ENCODE measurements at places on chromosomes 12 and 14.
A peak's percentile ranks its signal among the peaks of the same experiment; 100 is the strongest.

GRCh38 chr14:104116288-104116755, 22.1 kb upstream of the KIF26A start:
- no peak for DNase-seq

DNA sequence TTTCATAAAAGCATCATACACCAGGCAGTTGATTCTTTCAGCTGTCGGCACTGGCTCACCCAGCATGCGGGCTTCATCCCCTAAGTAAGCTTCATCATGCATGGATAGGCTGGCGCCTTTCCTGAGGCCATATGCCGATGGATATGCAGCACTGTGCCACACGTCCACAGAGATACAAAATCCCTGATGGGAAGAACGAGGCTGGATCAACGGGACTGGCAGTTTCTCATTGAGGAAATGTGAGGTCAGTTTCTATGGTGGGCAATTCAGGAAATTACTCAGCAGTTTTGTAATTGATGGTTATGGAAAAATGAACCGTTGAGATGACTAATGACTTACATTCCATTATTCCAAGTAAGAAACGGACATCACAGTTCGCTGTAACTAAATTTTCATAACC, 453.8 kb downstream of the TMEM121 start:
- DNase-seq: no peak

- no peak for DNase-seq
These were observed 161.9 kb upstream of the RASSF8 start for GRCh38 chr12:25796523-25797000.

DNA sequence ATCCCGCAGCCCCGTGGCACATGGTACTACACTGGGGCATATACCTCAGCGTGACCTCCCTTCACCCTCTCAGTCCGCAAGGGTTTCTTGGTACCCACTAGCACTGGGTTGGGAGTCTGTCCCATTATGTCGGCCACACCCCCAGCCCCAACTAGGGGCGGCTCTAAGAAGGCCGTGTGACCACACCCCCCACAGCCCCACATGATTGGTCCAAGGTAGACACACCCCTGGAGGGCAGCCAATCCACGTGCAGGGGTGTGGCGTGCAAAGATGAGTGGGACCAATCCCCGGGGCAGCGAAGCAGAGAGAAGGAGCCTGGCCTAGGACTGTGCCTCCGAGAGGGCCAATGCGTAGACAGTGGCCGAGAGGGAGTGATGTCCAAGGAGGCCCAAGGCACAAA, 34.6 kb upstream of the BEGAIN start:
- DNase-seq: no peak

GRCh38 chr12:131720921-131721320, 10.0 kb downstream of the SFSWAP start:
- DNase-seq: no peak

- DNase-seq: no peak
These were observed 111.6 kb upstream of the NOS1 start for GRCh38 chr12:117472983-117473382.

DNA sequence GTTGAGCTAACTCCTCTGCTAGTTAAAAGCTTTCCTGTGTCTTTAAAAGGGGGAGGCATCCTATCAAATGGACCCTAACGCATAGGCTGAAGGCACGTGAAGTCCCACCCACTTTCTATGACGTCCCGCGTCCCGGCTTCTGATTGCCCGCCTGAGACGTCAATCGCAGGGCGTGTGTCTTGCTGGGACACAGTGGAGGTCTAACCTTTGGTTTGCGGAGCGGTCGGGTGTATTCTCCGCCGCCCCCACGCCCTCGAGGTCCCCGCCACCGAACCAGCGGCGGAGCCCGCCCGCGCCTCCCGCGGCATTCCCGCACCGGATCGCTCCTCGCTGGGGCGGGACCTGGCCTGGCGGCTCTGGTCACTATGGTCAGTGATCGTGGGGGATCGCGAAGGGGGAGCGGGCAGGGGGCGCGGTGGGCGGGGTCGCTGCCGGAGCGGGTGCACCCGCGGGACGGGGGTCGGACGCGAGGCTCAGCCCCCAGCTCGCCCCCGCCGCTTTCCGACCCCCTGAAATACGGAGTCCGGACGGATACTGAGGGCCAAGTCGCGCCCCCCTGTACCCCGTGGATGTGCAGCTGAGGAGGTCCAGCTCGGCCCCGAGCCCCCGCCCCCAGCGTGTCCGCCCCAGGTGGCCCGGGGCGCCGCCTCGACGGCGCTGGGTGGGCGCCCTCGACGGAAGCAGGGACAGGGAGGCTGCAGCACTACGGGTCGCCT, at the start of gene OTUB2:
TSS of gene OTUB2 (plus strand) at position 168 of the 716 bp plus-strand sequence. CDS start at position 366, 198 bp downstream.
- DNase-seq: peak; percentile 99

- peak; percentile 88 for DNase-seq
These were observed 16.3 kb upstream of the C14orf180 start for GRCh38 chr14:104563191-104563741.

DNA sequence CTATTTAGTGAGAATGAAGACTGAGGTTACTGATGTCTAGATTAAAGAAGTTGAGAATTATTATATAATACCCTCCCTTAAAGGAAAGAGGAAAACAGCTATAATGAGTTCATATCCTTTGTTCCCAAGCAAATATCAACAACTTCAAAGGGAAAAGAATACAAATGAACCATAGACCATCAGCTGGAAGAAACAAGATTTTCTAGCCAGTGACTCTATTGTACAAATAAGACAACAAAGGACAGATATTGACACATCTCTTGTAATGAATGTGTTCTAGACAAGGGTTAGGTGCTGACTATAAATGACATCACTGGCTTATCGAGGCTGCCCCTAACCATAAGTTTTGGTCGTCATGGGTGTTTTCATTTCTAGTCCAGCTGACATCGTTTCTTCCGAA, 48.2 kb downstream of the SLC38A4 start:
- DNase-seq: no peak

DNA sequence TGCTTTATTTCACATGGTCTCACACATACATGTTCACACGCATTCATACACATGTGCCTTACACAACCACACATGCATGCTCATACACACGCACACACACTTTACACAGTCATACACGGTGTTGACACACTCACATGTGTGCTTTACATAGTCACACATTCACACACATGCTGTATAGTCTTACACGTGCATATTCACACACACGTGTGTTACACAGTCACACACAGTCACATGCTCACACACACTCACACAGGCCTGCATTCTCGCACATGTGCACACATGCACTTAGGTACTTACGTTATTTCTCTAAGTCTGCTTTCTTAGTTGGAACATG, 18.0 kb upstream of the PLEKHG3 start:
- DNase-seq: no peak

DNA sequence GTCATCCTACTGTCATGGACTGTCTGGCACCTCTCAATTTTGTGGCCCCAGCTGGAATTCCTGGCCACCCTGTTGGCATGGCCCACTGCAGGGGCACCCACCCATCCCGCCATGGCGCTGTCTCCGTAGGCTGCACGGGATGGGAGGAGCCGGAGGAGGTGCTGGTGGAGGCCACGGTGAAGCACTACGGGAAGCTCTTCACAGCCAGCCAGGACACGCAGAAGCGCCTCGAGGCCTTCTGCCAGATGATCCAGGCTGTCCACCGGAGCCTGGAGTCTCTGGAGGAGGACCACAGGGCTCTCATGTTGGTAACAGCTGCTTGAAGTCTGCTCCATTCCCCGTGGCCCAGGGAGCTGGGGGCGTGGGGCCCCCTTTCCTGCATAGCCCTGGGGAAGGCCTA, 3.9 kb downstream of the CCDC197 start:
- no peak for DNase-seq

GRCh38 chr12:80659512-80660063, 47.8 kb upstream of the MYF6 start:
- DNase-seq: no peak

- no peak for DNase-seq
These were observed 6.0 kb upstream of the VAMP1 start for GRCh38 chr12:6476489-6476888.

- DNase-seq: no peak
These were observed 20.6 kb downstream of the SBNO1 start for GRCh38 chr12:123344086-123344485.

GRCh38 chr14:90815822-90816662, at the start of gene TTC7B:
TTC7B (minus strand) TSS chr14:90816430; CDS start chr14:90816295, 135 bp downstream.
- DNase-seq: peak; percentile 32

DNA sequence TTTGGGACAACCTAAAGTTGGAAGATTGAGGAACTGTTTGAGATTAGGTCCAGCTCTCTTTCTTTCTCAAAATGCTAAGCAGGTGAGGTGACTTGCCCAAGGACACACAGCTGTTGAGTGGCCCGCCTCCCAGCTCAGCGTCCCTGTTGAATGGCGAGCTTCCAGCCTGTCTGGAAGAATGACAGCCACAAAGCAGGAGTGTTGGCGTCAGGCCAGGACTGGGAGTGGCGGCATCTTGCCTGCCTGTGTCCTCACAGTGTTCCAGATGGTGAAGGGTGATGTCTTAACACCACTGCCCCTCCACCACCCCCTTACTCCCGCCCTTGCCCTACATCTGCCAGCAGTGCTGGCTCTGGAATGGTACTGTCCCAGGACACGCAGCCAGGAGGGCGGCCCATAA, 4.4 kb upstream of the CEBPE start:
- peak; percentile 2 for DNase-seq

- DNase-seq: no peak
These were observed 898.4 kb downstream of the SLC16A7 start for GRCh38 chr12:60494244-60494643.

GRCh38 chr14:26621807-26622560, 24.2 kb upstream of the NOVA1 start:
- no peak for DNase-seq

DNA sequence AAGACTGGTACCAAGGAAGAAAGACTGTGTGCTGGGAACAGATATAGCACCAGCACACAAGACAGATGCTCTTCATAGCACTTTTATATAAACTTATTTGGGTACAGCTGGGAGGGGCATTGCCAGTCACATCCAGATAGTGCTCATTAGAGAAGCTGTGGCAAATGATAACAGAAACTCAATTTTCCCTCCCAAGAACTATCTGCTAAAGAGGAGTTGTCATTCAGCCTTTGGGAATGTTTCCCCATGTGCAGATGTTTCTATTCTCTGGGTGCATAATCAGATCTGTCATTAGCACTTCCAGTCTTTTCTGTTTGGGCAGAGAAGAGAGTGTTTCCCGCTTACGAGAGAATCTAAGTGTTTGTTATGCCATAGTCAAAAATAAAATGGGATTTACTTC, 714.9 kb upstream of the MDGA2 start:
- DNase-seq: no peak

DNA sequence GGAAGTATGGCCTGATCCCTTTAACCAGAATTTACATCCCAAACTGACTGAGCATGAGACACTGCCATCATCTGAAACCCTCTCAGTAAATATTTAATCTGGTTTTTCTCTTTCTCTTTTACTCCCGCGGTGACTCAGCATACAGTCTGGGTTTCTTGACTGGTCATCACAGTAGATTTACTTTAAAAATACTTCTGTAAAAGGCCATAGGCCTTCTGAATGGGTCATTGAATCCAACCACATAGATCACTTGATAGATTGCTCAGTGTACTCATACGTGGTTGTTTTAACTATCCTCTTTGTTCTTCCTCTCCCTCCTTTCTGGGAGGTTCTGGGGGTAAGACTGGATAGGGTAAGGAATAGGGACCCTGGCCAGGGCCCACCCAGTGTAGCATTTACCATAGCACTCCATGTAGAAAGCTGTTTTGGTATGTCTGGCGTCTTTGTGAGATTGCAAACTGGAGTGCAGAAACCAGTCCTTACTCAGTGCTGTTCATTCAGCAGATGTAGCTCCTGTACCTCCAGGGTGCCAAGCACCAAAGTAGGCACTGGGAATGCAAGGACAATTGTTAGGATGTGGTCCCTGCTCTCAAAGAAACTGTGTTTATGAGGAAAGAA, 165.7 kb downstream of the SRGAP1 start:
- no peak for DNase-seq

All from DMS79 (cell line).